Stimulated activated CD8-positive, alpha-beta memory T cell treated with anti-CD3 and anti-CD28 coated beads, Interleukin-7, amount 100 ng/mL, for 24 hours (primary cell): ENCODE measurements at places on chromosomes 4 and X.

DNA sequence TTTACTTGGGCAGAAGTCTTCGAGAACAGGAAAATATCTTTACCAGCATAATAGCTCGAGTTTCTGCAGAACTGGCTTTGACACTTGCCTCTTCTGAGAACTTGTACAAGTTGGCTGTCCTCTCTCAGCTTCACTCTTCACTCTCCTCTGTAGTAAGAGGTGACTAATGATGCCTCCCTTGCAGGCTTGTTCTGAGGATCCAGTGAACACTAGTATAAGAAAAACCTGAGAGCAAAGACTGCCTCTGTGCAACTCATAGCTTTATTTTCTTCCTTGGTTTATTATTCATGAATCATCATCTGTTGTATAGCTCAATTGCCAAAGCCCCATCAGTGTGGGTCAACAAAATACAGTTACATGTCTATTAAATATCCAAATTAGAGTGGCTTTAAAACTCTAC lies 266.7 kb upstream of the CLNK start:
- DNase-seq = no peak

- DNase-seq = no peak
Observed at GRCh38 chr4:70877556-70877955, 24.6 kb upstream of the MOB1B start.

DNA sequence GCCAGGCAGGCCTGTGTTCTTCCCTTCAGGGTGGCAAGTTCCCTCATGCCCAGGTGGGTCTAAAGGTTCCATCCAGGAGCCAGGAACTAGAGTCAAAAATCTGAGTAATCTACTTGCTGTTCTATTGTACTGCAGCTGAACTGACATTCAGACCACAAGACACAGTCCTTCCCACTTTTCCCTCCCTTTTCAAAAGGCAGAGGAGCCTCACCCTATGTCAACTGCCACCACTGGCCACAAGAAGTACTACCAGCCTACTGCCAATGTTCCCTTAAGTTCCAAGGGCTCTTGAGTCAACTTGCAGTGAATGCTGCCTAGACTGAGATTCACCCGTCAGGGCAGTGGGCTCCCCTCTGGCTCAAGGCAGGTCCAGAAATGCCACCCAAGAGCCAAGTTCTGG lies 133.5 kb downstream of the FAM47B start:
- DNase-seq = no peak

GRCh38 chr4:95517576-95518345 lies 31.0 kb downstream of the UNC5C start:
- no peak for DNase-seq
